ENCODE measurements at places on chromosomes 12 and 14.

DNA sequence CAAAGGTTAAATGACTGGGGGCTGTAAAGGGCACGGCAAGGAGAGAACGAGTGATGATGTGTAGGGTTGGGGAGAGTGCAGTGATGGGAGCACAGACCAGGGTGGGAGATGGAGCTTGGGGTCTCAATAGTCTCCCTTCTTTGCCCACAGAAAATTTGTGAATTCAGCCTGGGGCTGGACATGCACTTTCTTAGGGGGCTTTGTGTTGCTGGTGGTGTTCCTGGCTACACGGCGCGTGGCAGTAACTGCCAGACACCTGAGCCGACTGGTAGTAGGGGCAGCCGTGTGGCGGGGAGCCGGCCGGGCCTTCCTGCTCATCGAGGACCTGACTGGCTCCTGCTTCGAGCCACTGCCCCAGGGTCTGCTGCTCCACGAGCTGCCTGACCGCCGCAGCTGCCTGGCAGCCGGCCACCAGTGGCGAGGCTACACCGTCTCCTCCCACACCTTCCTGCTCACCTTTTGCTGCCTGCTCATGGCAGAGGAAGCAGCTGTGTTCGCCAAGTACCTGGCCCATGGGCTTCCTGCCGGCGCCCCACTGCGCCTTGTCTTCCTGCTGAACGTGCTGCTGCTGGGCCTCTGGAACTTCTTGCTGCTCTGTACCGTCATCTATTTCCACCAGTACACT, 1.7 kb downstream of the FITM1 start:
- DNase-seq: no peak

- peak; percentile 32 for DNase-seq
Observed at GRCh38 chr14:73293782-73294781, 56.8 kb downstream of the PAPLN start.

- no peak for DNase-seq
Observed at GRCh38 chr12:95126076-95126475, 52.7 kb upstream of the NR2C1 start.

- no peak for DNase-seq
Observed at GRCh38 chr14:90605430-90605829, 208.6 kb downstream of the CALM1 start.

DNA sequence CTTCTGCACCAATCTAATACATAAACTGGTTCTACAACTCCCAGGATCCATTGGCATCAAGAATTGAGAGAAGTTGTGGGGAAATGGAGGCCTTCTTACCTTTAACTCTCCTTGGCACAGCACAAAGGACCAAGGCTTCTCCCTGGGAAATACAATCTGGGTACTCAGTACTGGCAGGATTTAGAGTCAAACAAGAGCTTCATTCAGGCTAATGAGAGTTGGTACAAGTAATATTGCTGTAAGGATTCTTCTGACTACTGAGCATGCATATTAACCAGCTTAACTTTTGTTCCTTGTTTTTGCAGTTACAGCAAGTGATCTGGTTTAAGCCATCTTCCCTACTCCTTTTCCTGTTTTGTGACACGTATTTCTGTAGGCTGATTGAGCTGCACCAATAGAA, 76.2 kb upstream of the FERMT2 start:
- DNase-seq: no peak

- DNase-seq: no peak
Observed at GRCh38 chr14:93709249-93709648, 79.0 kb downstream of the PRIMA1 start.

DNA sequence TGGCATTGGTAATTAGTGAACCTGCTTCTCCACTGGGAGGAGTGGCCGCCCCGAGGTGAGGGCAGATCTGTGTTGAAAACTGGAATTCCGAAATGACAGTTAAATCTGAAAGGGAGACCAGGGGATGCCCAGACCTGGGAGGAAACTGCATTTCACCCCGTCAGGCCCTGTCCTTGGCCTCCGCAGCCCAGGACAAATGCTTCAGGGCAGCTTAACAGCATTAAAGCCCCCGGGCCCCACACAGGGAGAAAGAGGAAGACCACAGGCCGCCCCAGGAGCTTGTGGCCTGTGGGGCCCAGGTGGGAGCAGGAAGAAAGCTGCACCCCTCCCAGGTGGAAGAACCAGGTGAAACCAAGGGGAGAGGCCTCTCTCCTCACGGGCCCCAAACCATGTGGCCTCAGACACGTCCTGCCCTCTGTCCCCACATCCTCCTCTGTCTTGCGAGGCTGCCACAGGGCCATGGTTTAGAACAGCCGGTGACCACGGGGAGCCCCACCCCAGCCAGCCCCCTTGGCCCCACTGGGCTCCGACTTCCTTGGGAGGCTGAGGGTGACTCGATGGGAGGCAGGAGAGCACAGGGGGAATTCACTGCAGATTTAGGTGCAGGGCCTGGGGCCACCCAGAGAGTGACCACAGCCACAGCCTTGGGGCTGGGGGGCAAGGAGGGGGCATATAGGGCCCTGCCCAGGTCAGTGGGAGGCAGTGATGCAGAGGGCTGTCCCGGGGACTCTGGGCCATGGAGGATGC, 265.4 kb downstream of the ADGRD1 start:
- no peak for DNase-seq

GRCh38 chr12:39490500-39491282, 47.8 kb upstream of the KIF21A start:
- no peak for DNase-seq

GRCh38 chr12:75728826-75729225, 217.4 kb upstream of the KRR1 start:
- no peak for DNase-seq

DNA sequence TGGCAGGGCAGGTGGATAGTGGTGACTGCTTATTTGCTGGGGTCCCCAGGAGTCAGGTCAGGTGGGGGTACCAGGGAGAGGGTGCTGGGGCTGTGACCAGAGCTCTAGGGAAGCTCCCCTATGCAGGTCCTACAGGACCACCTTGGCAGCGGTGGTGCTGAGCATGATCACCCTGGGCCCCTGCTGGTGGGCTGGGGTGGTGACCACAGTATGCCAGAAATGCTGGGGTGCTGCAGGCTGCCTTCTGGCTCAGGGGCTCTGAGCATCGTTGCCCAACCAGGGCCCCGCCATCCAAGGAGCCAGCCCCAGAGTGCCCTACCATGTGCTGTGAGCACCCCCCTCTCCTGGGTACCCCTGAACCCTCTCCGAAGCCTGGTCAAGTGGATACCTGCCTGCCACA, 17.5 kb upstream of the NUDT14 start:
- DNase-seq: no peak

- DNase-seq: peak; percentile 55
Observed at GRCh38 chr14:63276492-63277342, 42.0 kb downstream of the GPHB5 start.

- no peak for DNase-seq
Observed at GRCh38 chr12:74408601-74409166, 129.0 kb upstream of the ATXN7L3B start.

DNA sequence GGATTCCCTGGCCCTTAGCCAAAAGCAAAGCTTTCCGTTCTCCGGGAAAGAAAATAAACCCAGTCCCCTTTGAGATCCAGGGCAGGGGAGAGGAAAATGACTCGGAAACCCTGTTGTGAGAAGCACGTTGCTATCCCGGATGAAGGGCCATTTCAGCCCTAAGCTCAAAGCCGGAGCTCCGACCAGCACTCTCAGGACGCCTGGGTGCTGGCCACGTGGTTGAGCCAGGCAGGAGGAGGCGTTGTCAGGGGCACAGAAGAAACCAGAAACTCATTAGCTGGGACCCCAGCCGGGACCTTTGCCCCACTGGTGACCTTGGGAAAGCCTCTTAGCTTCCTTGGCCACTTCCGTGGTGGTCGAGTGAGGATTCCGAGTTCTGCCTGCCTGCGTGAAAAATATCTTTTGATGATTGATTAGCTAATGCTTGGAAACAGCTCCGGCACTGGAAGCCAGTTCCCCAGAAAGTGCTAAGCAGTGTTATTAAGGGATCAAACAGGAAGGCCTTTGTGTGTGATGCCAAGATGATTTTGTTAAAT, 57.6 kb upstream of the FZD10 start:
- DNase-seq: no peak

GRCh38 chr12:95522692-95523091, 28.6 kb downstream of the USP44 start:
- no peak for DNase-seq

DNA sequence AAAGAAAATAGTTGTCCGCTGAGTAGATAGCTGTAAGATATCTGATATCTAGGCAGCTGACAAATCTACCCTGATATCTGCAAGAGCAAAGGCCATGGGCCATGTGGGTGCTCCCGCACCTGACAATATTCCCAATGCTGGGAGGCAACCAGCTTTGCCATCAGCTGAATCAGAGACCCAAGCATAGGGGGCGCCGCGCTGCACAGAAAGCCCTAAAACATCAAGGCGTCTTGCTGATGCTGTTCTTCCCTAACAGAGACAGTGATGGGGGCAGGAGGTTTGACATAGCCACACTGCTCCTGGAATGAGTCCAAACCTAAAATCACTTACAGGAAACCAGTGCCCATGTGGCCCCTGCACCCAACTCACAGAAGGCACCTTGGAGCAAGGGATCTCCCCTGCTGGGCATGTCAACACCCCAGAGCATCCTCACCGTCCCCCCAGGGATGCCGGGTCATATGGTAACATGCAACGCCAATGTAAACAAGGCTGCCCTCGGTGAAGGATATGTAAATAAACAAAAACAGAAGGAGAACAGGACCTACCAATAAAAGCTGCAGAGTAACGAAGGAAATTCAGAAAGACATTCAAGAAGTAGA, 199.5 kb downstream of the TMEM132D start:
- DNase-seq: no peak

- DNase-seq: no peak
Observed at GRCh38 chr14:39615352-39615751, 183.1 kb upstream of the FBXO33 start.

DNA sequence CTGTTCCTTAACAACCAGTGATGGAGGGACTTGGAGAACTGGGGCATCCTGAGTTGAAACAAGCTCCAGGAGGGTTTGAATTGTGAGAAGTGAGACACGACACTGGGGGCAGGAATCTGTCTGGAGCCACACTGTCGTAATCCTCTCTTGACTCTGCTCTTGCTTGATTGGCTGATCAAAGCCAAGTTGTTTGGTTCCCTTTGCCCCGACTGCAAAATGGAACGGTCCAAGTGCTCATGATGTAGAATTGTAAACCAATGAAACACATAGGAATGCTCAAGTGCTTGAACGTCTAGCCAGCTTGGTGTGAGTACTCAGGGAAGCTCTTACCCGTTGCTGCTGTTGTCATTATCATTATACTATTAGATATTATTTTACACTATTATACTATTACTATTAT, 98.1 kb downstream of the TMEM132C start:
- DNase-seq: no peak

- DNase-seq: no peak
Observed at GRCh38 chr12:32301216-32301615, 98.1 kb upstream of the FGD4 start.

GRCh38 chr12:88870000-88870737, 289.9 kb upstream of the KITLG start:
- DNase-seq: no peak

DNA sequence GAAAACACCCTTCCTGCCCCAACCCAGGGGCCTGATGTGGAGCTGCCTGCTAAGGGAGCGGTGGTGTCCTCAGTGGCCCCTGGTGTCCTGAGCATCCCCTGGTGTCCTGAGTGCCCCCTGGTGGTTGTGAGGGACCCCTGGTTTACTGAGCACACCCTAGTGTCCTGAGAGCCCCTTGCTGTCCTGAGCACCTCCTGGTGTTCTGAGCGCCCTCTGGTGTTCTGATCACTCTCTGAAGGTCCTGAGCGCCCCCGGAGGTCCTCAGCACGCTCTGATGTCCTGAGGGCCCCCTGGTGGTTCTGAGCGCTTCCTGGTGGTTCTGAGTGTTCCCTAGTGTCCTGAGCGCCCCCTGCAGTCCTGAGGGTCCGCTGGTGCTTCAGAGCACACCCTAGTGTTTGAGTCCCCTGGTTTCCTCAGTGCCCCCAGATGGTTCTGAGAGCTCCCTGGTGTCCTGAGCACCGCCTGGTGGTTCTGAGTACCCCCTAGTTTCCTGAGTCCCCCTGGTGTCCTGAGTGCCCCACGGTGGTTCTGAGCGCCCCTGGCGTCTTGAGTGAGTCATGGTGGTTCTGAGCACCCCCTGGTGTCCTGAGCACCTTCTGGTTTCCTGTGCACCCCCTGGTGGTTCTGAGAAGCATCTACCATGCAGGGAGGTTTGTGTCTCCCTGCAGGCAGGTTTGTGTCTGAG, 1004.2 kb downstream of the TMEM121 start:
- peak; percentile 55 for DNase-seq

DNA sequence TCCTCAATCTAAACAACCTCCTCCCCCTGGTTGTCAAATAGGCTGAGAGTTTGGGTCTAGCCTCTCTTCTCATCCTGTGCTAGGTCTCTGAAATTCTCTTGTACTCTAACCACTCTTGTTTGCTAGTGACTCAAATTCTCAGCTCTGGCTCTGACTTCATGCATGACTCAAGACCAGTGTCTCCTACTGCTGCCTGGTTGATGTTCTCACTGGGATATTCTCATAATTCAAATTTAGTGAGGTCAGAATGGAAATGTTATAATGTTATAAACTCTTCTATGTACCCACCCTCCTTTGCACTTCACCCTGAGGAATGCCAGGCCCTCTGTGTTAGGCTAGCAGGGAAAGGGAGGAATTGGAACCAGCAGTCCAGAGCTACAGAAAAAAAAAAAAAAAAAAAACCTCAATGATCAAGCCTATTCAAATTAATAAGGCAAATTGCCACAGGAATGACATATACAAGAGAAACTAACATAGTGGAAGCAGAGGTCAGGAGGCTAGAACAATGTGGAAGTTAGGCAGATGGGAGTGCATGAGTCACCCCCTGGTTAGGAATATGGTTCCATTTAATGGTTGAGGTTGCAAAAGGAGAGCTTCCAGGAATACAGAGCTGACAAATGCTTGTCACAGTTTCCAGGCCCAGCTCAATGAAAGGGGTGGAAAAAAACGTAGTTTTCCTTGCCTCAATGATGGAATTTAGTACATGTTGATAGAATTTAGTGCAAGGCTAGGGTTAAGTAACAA, 459.5 kb downstream of the RMST start:
- DNase-seq: no peak

- DNase-seq: no peak
Observed at GRCh38 chr14:30808576-30808975, 65.8 kb upstream of the COCH start.

DNA sequence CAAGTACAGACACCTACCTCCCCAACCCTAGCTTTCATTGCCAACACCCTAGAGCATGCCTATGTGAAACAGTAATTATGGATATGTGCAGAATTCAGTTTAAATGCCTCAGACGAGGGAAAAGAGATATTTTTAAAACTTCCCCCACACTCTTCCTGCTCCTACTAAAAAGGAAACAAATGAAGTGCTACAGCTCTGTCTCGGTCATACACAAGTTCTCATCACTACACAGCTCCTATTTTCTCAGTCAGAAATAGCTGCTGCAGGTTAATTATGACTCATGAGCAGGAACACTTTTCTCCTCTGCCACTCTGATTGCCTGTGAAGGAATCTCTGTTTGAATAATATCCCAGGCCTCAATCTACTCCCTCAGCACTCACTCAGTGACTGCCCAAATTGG, 703.6 kb upstream of the FLRT2 start:
- no peak for DNase-seq

- peak; percentile 30 for DNase-seq
Observed at GRCh38 chr12:26122681-26123481, 2.0 kb downstream of the BHLHE41 start.
